Stimulated activated CD4-positive, alpha-beta T cell treated with anti-CD3 and anti-CD28 coated beads, Interleukin-2, amount 100 ng/mL, for 24 hours (primary cell): ENCODE measurements at places on chromosomes 16 and 17.

GRCh38 chr17:78676412-78677302 lies 99.5 kb upstream of the DNAH17 start:
- DNase-seq, result no peak

- DNase-seq, result no peak
Measured at GRCh38 chr16:48811478-48811877, 201.5 kb upstream of the N4BP1 start.

GRCh38 chr16:82037666-82038065 lies 2.6 kb downstream of the HSD17B2 start:
- no peak for DNase-seq

DNA sequence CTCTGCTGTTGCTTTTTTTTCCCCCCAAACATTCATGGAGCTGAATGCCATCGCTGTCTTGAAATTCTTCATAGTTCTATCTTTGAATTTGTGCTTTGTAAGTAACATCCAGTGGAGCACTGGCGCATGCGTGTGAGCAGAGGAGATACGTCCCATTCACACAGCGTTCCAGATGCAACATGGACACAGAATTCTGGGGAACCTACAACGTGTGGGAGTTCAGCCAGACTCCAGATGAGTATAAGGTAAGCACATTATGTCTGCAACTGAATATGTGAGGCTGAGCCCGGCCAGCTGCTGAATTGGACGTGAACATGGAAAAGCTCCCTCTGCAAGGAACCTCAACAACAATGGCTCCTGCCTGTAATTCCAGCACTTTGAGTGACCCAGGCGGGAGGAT lies 4.3 kb upstream of the ATP1B2 start:
- DNase-seq, result no peak

DNA sequence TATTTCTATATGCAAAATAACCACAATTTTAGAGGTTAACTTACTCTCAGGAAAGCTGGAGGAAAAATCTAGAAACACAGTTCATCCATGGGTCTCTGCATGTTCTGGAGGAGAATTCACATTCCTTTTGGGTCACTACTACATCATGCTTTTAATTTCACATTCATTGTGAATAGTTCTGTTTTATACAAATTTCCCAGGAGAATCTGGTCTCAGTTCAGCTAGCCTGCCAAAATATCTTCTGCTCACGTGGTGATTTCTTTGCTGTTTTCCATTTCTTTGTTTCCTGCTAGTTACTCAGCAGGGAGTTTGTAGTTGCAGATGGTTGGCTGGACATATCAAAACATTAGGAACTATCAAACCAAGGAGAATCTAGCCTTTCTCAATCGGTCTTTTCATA lies at the start of gene ABCA9:
Gene ABCA9, minus strand, starts transcription at position 106 of the 400 bp plus-strand sequence. CDS start 9,801 bp downstream, outside the sequence.
- no peak for DNase-seq
